ENCODE measurements at places on chromosomes 11 and 22.

DNA sequence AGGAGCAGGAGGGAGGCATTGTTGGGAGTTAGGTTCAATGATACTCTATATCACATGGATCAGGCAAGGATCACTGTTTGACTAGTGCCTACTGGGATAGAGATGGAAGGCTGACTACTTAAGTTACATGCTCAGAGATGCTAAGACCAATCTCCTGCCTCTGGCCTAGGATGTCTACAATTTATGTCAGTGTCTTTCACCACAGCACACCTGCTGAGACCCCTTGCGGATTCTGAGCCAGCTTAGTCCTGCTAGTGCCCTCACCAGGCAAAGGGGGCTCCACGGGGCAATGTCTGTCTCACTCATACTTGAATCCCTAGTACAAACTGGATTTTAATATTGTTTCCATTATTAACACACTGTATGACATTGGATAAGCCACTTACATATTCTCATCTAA lies 732.5 kb downstream of the DLG2 start:
- no peak for DNase-seq

GRCh38 chr11:12950670-12951069 lies 58.4 kb upstream of the RASSF10 start:
- no peak for DNase-seq

DNA sequence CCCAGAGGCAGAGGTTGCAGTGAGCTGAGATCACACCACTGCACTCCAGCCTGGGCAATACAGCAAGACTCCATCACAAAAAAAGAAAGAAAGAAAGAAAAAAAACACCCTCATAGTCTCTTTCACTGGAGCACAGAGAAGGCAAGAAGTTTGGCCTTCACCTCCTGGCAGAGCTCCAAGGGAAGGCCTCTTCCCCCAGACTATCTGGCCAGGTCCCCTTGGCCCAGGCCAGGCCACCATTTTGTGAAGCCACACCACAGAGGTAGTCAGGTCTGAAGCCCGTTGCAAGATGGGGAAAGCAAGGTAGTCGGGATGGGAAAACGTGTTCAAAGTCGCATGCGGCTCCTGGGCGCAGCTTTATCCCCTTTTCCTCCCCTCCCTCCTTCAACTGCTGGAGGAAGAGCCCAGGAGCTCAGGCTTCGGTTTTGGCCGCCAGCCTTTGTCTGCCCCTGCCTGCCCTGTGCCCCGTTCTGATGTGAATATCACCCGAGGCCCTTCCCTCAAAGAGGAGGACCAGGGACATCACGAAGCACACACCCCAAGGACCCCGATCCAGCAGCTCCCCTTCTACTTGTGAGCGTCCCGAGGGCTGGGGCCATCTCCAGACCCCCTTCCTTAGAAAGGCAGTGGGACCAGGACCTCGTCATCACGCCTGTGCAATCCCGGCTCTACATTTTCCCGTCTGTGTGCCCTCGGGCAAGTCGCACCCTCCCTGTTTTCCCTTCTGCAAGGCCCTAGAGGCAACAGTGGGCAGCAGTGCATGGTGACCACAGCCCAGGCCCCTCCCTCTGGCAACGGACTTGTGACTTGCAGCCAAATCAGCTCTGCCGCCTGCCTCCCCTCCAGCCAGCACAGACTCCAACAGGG lies 17.7 kb downstream of the CABP7 start:
- DNase-seq: no peak

GRCh38 chr11:80636999-80637398 lies 1196.2 kb upstream of the TENM4 start:
- DNase-seq: no peak

- no peak for DNase-seq
These were observed 205.2 kb downstream of the BRD1 start for GRCh38 chr22:49622241-49623105.

DNA sequence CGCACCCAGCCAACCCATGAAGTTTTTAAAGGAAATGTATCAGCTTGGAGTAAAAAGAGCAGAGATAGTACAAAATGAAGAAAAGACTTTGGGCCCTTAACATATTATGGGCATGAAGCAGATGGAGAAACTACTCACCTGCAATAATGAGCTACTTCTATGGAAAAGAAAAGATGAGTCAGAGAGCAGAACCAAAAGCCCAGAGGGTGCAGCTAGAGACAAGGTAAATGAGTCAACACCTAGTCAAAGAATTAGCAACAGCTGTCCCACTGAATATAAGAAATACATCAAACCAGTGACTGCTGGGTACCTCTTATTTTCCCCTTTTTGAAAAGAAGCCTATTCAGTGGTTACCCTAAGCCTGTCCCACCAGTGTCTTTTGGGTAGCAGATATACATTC lies 61.8 kb downstream of the RPL27A start:
- no peak for DNase-seq

GRCh38 chr11:48043111-48043990 lies 63.0 kb downstream of the PTPRJ start:
- no peak for DNase-seq

Data from activated T-cell treated with anti-CD3 and anti-CD28 coated beads, Interleukin-2, amount 50 U/mL, for 48 hours (primary cell).